ENCODE measurements at places on chromosomes 2 and 18.

- no peak for DNase-seq
Measured at GRCh38 chr2:97769308-97769707, 55.9 kb downstream of the ZAP70 start.

- no peak for DNase-seq
Measured at GRCh38 chr2:192448881-192449280, 254.1 kb upstream of the TMEFF2 start.

GRCh38 chr2:224174990-224175389 is 135.9 kb upstream of the SERPINE2 start:
- no peak for DNase-seq

- no peak for DNase-seq
Measured at GRCh38 chr2:10022966-10023662, 20.2 kb upstream of the KLF11 start.

- peak; percentile 61 for DNase-seq
Measured at GRCh38 chr2:160252278-160252887, 52.3 kb upstream of the ITGB6 start.

- DNase-seq = no peak
Measured at GRCh38 chr2:20758997-20759396, 63.9 kb downstream of the LDAH start.

GRCh38 chr2:224369028-224369632 is 32.8 kb downstream of the FAM124B start:
- peak; percentile 46 for DNase-seq

GRCh38 chr2:26566081-26566375 is 75.1 kb downstream of the CIB4 start:
- DNase-seq = no peak

GRCh38 chr2:59885541-59885940 is 667.9 kb downstream of the BCL11A start:
- DNase-seq = no peak

DNA sequence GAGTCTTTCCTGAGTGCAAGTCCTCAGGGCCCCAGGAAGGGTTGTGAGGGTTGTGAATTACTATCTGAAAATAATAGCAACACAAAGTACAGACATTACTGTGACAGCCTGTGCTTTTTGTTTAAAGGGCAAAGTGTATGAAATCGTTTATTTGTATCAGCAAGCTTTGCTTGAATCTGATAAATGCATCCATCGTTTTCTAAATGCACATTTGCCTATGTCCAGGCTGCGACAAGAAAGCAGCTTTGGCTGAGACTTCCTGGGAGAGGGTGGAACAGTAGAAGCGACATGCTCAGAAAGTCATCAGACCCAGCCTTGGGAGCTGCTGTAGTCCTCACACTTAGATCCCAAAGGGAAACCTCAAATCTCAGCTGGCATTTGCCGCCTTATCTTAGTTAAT is 524.2 kb upstream of the SALL3 start:
- no peak for DNase-seq

- DNase-seq = no peak
Measured at GRCh38 chr18:46163091-46163490, 58.9 kb downstream of the HAUS1 start.

DNA sequence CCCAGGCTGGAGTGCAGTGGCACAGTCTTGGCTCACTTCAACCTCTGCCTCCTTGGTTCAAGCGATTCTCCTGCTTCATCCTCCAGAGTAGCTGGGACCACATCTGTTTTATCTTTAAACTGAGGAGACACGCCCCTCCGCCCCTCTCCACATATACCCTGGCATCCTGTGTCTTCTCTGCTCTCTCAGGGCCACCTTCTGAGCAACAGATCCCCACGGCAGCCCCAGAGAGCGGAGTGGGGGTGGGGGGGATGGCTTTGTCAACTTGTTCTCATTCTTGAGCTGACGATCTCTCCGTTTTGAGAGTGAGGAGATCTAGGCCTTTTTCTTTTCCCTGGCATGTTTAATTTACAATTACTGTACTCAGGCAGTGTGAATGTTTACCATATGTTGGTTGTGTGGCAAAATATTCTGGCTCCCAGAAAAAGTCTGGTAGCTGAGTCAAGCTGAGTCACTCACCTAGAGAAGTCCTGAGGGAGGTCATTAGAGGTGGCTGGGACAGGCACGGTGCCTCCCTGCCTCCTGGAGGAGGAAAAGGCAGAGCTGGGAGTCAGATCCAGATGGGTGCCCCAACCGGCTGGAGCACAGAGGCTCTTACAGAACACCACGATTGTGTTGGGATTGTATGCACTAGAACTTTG is 19.5 kb upstream of the ID2 start:
- no peak for DNase-seq

GRCh38 chr2:200373973-200374416 is 67.5 kb downstream of the SPATS2L start:
- DNase-seq = peak; percentile 13

DNA sequence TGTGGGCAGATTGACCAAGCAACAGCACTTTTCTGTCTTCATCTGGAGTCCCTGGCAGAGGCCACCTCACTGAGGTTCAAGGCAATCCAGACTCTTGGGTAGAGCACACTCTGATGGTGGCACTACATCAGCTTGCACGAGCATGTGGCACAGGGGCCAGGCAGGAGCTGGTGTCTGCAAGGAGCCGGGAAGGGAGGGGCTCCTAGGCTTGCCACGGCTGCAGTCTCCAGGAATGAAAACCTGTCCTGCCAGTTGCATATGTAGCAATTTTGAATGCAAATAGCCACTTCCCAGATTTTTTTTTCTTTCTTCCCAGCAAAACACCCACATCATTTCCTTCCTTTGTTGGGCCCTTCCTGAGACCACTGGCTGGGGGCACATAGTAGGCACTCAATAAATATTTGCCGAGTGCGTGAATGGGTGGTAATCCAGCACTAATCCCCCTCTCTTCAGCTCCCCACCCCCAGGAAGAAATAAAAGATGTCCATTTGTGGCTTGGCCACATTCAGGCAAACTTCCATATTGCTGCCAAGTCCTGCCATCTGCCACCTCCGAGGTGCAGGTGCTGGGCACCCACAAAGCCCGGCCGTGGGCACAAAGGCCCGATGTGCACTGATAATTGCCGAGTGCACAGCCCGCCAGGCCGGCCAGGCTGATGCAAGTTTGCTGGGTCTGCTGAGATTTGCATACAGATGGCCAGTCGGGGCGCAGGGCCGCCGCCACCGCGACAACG is 72.4 kb downstream of the MYCN start:
- no peak for DNase-seq

DNA sequence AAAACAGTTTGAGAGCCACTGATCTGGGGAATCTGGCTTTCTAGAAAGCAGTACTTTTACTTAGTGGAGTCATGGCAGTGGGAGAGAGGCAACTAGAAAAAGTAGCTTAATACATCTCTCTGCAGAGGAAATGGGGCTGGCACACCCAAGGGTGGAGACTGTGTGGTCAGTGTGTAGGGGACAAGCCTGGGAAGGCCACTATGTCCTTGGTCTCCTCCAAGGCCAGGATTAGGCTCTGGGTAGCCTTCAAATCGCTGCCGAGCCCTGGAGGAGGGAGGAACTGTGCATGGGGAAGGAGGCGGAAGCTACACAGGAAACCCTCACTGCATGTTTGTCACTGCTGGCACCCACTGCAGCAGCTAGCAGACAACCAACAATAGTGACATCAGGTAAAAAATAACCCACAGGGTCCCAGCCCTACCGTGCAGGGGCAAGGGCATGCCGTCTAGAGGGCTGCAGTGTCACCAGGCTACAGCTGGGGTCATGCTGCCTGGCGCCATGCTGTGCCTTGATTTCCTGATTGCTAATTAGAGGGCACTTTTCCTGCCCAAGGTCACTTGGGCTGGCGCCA is 34.8 kb downstream of the LBH start:
- DNase-seq = peak; percentile 22

DNA sequence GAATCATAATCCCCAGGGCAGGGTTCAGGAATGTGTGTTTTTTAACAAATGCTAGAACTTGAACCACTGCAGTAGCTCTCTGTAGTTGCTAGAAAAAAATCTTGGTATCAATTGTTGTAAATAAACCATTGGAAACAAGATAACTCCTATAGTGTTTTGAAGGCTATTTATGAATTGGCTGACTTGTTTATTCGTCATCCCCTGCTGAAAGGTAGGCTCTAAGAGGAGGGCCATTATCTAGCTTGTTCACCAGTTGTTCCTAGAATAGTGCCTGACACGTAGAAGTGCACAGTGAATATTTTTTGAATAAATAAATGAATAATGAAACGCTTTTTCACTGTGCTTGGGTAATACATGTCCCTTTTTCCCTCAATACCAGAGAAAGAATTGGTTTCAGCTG is 211.4 kb downstream of the BABAM2 start:
- DNase-seq = no peak

DNA sequence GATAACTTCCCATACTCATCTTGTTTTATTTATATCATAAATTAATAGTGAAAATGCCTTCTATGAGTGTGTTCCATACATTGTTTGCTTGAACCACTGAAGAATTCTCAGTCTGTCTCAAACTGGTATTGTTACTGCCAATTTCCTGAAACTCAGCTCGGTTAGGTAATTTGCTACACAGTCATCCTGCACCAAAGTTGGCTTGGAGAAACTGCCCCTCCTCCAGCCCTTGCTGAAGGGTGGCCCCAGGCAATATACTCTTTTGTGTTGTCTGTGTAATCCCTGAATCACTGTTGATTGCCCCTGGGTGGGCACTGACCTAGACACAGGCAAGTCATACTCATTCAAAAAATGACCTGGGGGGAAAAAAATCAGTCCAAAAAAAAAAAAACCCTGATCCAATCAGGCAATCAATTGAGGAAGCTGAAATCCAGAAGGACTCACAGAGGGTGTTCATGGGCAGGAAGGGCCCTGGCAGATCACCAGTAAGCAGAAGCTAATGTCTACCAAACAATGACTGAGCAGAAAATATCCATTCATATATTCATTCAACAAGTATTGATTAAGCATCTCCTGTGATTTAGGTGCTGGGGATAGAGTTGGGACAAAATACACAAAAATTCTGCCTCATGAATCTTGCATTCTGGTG is 3.8 kb upstream of the SESTD1 start:
- DNase-seq = peak; percentile 58

DNA sequence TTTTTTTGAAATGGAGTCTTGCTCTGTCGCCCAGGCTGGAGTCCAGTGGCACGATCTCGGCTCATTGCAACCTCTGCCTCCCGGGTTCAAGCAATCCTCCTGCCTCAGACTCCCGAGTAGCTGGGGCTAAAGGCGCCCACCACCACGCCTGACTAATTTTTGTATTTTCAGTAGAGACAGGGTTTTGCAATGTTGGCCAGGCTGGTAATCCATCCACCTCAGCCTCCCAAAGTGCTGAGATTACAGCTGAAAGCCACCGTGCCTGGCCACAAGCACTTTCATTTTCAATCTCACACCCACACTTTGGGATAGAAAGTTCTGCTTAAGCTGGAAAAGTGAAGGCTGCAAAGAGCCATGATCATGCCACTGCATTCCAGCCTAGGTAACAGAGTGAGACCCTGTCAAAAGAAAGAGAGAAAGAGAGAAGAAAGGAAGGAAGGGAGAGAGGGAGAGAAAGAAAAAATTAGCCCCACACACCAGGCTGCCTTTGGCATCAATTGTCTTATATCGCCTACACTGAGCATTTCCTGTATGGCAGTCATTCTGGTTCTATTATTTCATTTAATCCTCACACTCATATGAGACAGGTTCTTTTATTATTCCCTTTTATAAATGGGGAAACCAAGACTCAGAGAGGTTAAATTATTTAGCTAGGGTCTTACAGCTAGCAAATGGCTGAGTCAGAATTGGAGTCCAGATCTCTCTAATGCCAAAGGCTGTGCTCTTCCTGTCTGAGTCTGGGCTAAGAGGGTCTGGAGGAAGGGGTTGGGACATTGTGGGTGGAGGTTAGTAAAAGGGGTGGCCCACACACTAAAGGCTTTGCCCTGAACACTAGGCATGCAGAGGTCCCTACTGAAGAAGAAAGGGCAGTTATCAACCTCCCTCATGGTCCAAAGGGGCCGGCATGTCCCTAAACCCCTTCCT is 37.9 kb upstream of the PKDCC start:
- DNase-seq = no peak

DNA sequence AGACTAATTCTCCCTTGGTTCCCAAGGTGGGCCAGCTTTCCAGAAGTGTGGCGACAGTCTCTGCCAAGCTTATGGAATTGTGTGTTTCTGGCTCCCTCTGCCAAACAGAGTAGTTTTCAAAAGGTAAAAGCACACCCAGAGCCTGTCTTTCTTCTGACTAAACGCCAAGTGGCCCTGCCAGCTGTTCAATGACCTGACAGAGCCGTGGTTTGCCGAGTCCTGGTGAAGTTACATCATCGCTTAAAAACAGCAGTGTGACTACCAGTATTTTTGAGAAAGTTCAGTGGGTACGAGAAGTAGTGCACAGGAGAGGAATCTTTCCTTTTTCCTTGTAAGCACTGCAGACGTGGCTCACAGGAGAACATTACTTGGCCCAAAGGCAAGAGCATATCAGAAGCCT is 1.9 kb downstream of the PER2 start:
- peak; percentile 30 for DNase-seq

GRCh38 chr2:166972002-166972401 is 83.7 kb downstream of the XIRP2 start:
- DNase-seq = no peak

GRCh38 chr18:12577848-12578247 is 80.1 kb downstream of the SPIRE1 start:
- DNase-seq = no peak

GRCh38 chr2:10431797-10432196 is 16.3 kb downstream of the ODC1 start:
- DNase-seq = no peak

DNA sequence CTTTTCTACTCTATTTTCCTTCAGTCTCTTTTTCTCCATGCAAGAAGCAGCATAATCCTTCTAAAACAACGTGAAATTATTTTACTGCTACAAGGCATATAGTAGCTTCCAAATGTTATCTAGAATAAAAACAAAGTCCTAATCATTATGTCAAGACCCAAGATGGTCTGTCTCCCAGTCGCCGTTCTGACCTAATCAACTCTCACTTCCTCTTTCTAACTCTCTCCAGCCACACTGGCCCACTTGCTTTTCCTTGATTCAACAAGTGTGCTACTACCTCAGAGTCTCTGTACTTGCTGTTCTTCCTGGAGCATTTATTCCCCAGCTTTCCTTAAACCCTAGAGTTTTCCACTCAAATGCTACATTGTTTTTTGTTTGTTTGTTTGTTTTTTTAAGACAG is 1491.2 kb downstream of the LRP1B start:
- no peak for DNase-seq

DNA sequence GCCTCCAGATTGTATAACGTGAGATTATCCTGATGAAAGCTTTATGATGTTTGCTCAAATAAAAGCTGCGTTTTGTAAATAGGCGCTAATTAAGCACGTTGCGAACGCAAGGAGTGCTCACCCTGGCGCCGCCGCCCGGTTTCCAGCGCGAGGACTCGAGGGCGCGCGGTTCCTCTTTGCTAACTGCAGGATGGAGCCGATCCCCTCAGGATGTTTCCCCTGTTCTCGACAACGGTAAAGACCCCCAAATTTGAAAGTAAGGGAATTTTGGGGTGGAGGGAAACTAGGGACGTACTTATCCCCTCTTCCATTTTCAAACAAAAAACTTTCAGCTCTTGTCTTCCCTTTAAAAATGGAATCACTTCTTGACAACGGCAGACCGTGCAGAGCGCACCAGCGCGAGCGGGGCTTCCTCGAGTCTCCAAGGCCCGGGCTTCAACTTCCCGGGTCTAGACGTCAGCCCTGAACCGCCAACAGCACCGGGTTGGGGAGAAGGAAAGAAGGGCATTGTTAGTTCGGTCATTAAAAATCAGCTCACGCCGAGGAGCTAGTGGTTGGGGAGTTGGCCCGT is 1.1 kb upstream of the GBX2 start:
- DNase-seq = no peak

Data from CD14-positive monocyte (primary cell).